ENCODE measurements at places on chromosomes 3 and 15.

GRCh38 chr15:52052066-52052935, 33.3 kb downstream of the MAPK6 start:
- no peak for DNase-seq

- no peak for DNase-seq
Observed at GRCh38 chr3:118548434-118548833, 486.2 kb downstream of the IGSF11 start.

GRCh38 chr3:149283401-149283800, 50.0 kb downstream of the TM4SF18 start:
- no peak for DNase-seq

DNA sequence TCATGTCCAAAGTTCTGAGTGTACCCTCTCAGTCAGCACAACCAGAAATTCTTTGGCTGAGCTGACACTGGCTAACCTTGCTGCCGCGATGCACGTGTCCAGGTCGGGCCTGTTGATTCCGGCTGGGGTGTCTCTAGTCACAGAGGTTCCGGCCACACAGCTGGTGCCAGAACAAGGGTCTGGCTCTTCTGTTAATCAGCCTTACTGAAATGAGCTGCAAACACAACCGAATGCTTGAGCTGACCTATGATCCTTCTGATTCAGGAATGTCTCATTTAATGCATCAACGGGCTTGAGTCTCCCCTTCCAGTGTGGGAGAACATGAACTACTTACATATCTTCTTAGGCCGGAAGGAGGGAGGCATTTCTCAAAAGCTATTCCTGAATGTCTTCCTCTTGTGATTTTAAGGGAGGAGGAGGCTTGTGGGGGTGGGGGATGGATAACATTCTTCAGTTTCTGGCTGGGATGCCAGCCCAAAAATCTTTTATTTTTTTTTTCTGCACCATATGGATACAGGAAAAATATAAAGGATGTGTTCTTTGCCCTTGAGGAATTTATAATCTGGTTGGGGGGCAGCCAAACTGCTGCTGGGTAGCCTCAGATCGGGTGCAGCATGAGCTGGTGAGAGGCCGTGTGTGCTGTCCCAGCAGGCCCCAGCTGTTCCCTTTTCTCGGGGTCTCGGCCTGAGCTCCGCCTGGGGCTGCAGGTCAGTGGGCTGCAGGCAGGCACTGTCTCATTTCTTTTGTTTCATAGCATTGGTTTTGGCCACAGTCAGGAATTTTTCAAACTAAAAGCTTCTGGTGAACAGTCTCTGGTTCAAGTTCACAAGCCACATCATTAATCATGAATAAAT, 319.1 kb upstream of the TBL1XR1 start:
- DNase-seq, result no peak

DNA sequence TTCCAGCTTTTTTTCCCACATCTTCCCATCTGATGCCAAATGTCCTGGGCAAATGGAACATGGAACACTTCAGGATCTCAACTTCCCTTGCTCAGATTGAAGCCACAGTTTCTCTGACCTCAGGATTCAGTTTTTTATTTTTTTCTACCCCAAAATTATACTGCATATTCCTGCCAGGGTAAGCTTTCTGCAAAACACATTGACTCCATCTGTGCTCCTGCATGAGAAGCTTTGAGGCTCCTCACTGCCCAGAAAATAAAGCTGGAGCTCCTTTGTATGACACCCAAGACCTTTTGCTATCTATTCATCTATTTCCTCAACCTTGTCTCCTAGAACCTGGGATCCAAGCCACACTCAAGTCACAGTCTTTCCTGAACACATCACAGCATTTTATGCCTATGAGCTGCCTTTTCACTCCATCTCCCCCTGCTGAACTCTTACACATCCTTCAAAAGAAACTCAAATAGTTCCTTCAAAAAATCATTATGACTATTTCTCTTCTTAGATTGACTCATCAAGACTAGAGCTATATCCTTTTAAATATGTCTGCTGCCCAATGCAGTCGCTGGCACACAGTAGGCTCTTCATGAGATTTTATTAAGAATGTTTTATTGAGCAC, 57.4 kb upstream of the PSMD6 start:
- DNase-seq, result no peak

DNA sequence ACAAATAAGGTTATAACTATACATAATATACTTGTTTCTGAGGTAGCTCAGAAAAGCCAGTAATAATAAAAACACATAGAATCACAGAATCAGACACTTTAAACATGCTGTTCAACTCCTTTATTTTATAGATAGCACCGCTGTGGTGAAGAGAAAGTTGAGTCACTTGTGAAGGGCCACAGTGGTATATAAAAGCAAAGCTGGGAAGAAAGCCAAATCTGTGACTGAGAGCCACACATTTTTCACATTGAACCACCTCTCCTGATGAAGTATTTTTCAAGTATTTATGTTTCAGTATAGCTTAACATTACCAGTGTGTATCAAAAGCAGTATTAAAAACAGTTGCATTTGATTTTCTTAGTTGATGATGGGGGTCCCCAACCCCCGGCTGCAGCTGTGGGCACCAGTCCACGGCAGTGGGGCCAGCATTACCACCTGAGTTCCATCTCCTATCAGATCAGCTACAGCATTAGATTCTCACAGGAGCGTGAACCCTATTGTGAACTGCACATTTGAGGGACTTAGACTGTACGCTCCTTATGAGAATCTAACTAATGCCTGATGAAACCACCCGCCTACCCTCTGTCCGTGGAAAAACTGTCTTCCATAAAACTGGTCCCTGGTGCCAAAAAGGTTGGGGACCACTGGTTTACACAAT, 46.2 kb downstream of the TBL1XR1 start:
- peak; percentile 7 for DNase-seq

GRCh38 chr3:58874795-58875194, 175.0 kb downstream of the CFAP20DC start:
- DNase-seq, result no peak

DNA sequence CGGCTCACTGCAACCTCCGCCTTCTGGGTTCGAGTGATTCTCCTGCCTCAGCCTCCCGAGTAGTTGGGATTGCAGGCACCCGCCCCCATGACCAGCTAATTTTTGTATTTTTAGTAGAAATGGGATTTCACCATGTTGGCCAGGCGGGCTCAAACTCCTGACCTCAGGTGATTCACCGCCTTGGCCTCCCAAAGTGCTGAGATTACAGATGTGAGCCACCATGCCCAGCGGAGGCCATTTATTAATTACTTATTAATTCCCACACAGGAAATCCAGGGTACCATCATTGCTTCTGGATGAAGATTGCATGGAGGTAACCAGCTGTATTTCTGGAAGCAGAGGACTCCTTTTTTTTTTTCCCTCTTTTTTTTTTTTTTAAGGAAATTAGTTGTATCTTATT, 37.8 kb downstream of the MAP4 start:
- no peak for DNase-seq

DNA sequence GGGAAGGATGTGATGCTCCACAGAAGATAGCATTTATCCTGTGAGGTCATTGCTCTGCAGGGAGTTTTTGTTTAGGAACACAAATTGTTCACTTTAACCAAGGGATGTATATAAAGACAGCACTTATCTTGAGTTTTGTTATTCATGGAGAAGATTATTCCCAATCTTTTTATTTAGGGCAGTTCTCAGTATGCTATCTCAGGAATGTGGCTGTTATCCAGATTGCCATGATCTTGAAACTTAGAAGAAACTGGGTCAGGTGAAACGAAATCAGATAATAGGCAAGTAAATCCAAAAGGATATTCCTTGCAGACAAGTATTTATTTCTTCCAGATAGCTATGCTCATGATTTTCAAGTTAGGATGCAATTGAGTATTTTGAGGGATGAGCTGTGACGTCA, 19.3 kb upstream of the TMEM42 start:
- no peak for DNase-seq

- DNase-seq, result no peak
Observed at GRCh38 chr15:92130244-92130643, 263.4 kb upstream of the ST8SIA2 start.

- DNase-seq, result no peak
Observed at GRCh38 chr15:70014860-70015490, 82.7 kb downstream of the TLE3 start.

GRCh38 chr3:115082260-115082659, 64.8 kb downstream of the ZBTB20 start:
- no peak for DNase-seq

- DNase-seq, result no peak
Observed at GRCh38 chr15:91126080-91126479, 26.0 kb downstream of the SV2B start.

- DNase-seq, result no peak
Observed at GRCh38 chr3:8988791-8989558, 25.7 kb upstream of the RAD18 start.

- DNase-seq, result no peak
Observed at GRCh38 chr3:64805978-64806377, 118.2 kb upstream of the ADAMTS9 start.

- no peak for DNase-seq
Observed at GRCh38 chr3:32237670-32238452, 619 bp upstream of the CMTM8 start.

DNA sequence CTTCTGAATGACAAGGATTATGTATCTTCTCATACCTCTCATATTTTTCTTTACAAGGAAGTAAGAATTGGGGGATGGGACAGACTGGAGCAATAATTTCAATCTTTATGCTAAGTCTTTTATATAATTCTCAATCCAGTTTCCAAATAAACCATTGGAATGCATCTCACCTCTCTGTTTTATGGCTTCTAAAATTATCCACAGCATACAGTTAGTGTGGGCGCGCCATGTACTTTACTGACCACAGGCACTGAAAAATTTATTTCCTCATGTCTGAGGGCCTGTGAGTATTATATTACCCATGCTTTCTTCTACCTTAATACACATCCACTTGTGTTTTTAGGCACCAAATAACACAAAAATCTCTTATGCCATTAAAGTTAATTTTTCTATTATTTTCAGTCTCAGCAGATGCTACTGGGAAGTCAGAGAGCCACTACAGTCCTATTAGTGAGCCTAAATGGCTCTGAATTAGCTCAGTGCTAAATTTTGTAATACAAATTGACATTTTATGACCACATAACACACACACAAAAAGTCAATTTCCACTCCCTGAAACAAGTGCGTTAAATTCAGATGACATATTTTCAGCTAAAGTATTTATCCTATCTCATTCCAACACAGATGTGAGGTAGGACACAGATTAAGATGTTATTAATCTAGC, 39.3 kb downstream of the SLITRK3 start:
- no peak for DNase-seq

DNA sequence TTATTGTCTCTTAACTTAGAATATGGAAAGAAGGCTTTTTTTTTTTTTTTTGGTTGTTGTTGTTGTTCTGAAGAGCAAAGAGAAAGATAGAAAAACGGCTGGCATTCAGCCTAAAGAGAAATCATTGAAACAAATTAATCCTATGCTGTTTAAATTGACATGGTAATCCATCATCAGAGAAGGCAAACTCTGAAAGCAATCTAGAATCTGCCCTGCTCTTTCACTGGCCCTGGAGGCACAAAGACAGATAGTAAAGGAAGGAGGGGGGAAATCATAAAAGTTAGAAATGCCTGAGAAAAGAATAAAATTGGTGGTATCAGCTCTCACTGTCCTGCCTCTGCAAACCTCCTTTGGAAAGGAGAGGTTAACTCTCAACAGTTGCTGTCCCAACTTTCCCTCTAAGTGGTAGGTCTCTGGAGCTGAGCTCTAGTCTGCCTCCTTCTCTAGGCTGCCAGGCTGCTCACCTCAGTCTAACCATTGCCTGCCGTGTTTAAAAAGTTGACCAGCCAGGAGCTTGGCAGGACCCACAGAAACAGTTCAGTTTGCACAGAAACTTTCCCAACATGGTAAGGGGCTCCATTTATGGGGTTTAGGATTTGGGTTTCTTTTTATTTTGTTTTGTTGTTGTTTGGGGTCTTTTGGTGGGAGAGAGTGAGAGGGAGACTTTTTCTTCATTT, 13.4 kb upstream of the NR2F2 start:
- no peak for DNase-seq

DNA sequence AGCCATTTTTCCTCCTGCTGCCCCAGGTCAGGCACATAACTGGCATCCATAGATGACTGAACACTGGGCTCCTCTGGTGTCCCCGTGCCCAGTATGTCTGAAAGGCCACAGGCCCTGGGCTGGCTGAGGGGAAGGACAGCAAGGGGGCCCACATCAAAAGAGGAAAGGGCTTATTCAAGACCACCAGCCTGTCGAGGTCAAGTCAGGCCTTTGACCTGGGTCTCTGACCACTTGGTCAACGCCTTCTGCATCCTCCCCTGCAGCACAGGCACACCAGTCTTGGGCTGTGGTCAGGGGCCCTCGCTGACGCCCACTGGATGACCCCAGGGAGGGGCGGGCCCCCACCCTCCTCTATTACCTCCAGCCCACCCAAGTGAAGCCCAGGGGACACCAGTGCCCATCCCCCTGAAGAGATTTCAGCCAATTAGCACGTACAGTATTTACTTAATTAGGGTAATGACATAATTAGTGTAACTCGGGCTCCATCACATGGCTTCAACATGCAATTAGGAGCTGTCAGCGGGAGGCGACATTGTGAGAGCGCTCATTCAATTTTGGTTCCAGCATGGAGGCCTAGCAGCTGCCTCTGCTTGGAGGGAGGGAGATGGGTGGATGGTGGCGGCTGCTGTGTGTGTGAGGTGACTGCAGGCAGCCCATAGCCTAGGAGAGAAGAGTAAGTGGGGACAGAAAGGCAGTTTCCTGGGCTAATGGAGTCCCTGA, 13.5 kb upstream of the DNAH1 start:
- DNase-seq, result no peak

- no peak for DNase-seq
Observed at GRCh38 chr15:66950114-66950513, 115.3 kb upstream of the SMAD3 start.

DNA sequence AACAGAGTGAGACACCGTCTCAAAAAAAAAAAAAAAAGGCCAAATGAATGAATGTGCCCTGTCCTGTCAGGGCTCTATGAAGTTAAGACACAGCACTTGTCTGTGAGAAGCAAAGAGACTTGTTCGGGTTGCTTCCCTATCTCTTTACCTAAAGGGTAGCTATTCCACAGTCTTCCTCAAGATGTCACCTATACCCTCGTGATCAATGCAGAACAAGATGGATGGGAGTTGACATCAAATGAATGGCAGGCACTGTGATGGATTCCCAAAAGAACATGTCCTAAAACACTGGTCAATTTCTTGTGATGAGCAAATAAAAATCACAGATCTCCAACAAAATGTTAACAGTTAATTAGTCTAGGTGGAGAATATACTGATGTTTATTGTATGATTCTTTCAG, 9.5 kb downstream of the TADA3 start:
- no peak for DNase-seq

- no peak for DNase-seq
Observed at GRCh38 chr3:152281133-152281713, 12.5 kb downstream of the MBNL1 start.

DNA sequence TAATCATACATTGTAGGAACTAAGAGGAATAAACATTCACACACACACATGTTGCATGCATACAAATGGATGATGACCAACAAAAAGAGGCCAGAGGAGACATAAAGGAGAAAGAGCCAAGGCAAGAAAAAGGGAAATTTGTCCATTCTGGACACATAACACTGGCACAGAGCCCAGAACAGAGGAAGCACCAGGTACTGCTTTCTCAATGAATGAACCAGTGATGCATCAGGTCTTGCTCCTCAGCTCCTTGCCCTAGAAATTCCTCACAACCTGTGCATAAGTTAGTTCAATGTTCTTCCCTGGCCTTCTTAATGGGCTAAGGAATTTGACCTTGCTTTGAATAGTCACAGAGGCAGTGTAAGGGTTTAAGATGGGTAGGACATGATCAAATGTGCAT, 270.3 kb downstream of the ERC2 start:
- DNase-seq, result no peak
